Urinary bladder (tissue), 4 donors: ENCODE measurements at places on chromosomes 1 and 21. TPM values are rescaled to one million over a fixed set of nuclear protein-coding genes. Genes with fewer than 3 reads are reported as not detected.

GRCh38 chr1:195005338-195005737, 1602.9 kb downstream of the KCNT2 start:
- no peak for DNase-seq

OLIG2 gene
- not detected for polyA plus RNA-seq

DDAH1 gene
- polyA plus RNA-seq = 12.3 TPM

KCNJ6 gene
- polyA plus RNA-seq = 0.03 TPM

DNA sequence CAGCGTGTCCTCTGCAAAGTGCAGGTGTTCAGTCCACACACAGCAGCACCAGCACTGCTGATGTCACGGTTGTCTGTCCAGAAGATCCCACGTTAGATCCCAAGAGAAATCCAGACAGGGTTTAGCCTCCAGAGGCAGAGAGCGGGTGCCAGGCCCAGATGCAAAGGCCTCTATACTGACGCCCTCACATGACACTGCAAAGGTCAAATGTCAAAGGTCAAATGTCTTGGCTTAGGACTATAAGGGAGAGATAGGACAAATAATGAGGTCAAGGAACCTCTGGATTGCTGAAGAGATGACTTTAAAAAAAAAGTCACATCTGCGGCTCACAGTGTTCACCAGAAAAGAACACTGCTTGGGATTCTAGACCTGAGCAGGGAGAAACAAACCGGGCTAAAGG, 101.5 kb downstream of the COLGALT2 start:
- no peak for DNase-seq

LCE1C gene
- polyA plus RNA-seq = not detected

- no peak for DNase-seq
Observed at GRCh38 chr1:39657402-39657801, 14.5 kb downstream of the NT5C1A start.

DNA sequence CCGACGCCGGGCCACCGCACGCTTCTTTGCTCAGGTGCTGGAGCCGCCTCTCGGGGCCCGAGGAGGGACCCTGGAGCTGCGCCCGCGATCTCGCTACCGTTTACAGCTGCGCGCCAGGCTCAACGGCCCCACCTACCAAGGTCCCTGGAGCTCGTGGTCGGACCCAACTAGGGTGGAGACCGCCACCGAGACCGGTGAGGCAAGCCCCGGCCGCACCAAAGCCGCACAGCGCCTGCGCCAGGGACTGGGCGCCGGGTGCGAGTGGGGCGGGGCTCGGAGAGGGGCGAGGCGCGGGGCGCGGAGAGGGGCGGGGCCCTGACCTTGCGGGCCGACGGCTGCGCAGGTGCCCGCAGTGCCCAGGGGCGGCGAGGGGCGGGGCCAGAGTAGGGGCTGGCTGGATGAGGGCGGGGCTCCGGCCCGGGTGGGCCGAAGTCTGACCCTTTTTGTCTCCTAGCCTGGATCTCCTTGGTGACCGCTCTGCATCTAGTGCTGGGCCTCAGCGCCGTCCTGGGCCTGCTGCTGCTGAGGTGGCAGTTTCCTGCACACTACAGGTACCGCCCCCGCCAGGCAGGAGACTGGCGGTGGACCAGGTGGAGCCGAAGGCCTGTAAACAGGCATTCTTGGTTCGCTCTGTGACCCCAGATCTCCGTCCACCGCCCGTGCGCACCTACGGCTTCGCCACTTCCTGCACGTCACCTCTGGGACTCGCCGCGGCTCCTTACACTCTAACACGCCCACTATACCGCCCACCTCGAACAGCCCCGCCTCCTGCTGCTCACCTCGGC, 9.8 kb upstream of the CDC20 start:
- DNase-seq = no peak

CFAP107 gene
- polyA plus RNA-seq = not detected

GRCh38 chr1:93958726-93959100, 49.5 kb upstream of the GCLM start:
- no peak for DNase-seq

DNA sequence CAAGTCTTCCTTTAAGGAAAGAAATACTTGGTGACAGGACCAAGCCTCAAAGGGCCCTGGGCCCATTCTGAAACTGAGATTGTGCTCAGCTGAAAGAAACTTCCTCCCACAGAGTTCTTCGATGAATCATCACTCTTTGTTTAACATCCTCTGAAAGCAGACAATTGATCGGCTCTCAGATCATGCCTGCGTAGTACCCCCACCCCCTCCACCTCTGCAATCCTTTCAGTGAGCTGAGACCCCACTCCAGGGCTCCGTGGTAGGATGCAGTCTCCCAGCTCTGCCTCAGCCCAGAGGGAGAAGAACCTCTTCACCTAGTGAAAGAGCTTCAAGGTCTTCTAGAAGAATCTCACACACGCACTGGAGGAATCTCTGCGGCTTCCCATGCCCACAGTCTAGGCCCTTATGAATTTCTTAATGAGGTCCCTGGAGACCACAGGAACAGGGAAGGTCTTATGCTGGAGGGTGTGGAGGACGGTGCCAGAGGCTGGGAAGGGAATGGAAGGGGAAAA, 104.9 kb upstream of the SOD1 start:
- no peak for DNase-seq

DNA sequence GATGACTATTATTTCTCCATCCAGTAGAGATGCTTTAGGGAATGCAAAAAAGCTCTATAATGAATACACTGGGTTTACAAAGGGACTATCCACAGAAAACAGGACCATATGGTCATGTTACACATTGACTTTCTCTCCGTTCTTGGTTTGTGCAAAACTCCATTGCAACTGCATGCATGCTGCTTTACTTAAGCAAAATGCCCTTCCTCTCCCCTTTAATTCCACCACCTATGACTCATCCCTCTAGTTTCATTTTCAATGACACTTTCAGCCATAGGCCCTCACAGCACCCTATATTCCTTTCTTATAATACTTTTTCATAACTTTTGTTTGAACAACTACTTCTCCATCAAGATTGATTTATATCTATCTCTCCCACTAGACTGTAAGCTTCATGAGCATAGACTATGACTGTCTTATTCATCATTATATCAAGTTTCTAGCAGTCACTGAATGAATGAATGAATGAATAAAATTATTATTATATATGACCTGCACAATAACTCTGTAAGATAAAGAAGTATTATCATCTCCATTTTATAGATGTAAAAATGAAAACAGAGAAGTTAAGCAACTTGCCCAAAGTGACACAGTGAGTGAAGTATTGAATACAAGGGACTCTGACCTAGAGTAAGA, 248.9 kb downstream of the PLPP3 start:
- DNase-seq = no peak

GRCh38 chr1:89822109-89822962, 1.5 kb downstream of the LRRC8D start:
- DNase-seq = no peak

C1orf87 gene
- not detected for polyA plus RNA-seq

DNA sequence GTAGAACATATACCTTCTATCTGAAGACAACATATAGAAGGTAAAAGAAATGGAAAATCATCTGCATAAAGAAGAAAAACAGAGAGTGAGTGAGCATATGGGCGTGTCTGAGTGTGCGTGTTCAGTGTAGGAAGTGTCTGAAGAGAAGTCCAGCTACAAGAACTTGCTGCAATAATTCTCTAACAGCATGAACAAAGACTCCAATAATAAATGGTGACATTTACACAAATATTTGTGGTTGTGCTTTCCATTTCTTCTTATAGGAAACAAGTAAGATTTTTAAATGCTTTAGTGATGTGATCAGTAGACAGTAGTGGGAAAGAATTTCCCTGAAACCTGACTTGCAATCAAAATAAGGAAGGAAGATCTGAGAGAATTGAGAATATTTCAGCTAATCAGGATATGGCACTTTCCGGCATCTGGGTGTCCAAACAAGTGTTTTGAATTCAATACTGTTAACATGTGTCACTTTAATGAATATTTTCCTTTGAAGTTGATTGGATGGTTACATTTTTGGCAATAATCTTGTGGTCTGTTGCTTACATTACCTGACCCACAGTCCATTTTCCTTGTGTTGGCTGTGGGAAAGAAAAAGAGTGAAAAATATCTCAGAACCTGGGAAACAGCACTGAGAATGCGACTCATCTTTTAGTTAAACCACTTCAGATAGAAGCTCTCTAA, 154.0 kb downstream of the TGFB2 start:
- no peak for DNase-seq

OR6N1 gene
- polyA plus RNA-seq = not detected

DNA sequence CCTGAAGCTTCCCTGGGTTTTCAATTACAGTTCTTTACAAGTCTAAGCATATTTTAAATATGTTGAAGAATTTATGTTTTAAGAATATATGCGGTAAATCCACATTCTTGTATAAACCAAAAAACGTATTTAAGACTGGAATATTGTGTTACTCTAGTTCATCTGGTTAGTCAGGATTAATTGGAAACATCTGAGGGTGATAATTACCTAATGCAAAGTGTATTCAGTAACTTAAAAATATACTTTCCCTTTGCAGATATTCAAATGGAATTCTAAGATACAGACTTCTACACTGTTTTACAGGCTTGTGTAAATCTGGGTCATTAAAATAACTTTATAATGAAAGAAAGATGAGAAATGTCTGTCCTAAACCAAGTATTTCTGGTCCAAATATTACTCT, 302.0 kb downstream of the VAV3 start:
- no peak for DNase-seq

EVA1B gene
- 74.7 TPM for polyA plus RNA-seq

- DNase-seq = no peak
Observed at GRCh38 chr1:193340331-193340730, 153.9 kb upstream of the B3GALT2 start.

- DNase-seq = no peak
Observed at GRCh38 chr1:161836018-161836417, 69.9 kb downstream of the ATF6 start.

- DNase-seq = no peak
Observed at GRCh38 chr21:41691205-41692184, 75.4 kb downstream of the RIPK4 start.

DNA sequence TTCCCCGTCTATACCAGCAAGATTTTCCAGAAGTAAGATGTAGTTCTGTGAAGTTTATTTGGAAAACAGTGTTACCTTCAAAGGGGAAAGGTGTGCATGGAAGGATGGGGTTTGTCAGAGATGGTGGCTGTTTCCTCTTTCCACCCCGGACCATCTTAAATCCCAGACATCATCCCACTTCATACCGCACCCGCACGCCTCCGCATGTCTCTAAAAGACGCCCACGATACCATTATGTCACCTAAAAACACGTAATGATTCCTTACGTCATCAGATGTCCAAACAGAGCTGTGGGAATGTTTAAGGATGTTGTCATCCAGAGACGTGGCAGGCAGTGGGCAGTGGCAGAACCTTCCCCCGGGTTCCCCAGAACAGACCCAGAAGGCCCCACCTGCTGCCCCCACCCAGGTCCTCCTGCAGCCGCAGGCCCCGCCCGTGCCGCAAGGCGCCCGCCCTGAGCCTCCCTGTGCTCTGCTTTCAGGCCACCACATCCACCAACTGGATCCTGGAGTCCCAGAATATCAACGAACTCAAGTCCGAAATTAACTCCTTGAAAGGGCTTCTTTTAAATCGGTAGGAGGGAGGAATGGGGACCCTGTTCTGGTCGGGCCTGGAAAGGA, 152.2 kb downstream of the PEX14 start:
- no peak for DNase-seq

DNA sequence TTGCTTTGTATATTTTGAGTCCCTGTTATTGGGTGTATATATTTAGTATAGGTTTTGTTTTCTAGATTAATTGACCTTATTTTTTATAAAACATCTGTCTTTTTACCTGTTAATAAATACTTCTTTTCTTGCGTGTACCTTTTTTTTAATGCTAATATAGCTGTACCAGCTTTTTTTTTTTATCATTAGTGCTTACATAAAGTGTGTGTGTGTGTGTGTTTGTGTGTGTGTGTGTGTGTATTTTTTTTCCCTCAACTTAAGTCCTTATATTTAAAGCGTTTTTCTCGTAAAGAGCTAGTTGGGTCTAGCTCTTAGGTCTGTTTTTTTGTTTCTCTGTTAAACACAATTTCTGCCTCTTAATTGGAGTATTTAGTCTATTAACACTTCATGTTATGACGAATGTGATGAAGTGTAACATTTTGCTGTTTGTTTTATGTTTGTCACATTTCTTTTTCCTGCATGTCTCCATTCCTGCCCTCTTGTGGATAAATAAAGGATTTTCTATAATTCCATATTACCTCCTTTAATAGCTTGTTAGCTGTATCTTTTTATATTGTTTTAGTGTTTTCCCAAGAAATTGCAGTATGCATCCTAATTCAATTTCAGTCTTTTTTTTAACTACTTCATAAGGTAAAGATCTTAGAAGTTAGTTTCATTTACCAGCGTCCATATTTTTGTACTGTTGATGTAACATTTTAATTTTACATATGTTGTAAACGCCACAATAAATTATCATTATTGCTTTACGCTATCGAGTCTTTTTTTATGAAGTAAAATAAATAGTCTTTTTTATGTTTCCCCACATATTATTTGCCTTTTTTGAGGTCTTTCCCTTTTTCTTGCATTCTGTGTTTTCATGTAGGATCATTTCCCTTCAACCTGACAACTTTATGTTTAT, 4.3 kb downstream of the PRMT2 start:
- no peak for DNase-seq

TENT5C gene
- polyA plus RNA-seq = 2.3 TPM

- DNase-seq = no peak
Observed at GRCh38 chr1:247330548-247331171, 1.0 kb downstream of the ZNF496 start.

ASPM gene
- polyA plus RNA-seq = 0.11 TPM

TEX35 gene
- polyA plus RNA-seq = not detected

LAPTM5 gene
- polyA plus RNA-seq = 99.9 TPM

- no peak for DNase-seq
Observed at GRCh38 chr1:25193229-25193628, 39.1 kb downstream of the SYF2 start.

- DNase-seq = no peak
Observed at GRCh38 chr1:117615474-117615873, 9.6 kb downstream of the TENT5C start.

DNA sequence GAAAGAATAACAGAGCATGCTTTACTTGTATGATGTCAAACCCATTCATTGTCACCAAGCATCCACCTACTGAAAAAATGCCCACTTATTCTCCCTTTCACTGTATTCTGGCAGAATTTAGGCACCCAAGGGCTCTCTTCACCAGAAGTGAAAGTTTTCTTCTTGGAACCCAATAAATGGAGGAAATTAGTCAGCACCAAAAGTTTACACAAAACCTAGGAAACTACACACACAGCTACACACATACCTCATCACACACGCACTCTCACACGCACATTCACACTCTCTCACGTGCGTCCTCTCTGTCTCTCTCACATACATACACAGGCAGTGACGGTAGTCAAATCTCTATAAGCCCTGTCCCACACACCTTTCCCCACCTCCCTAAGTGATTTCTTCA, 37.6 kb downstream of the MCOLN2 start:
- DNase-seq = no peak

GRCh38 chr1:86955678-86956077, 41.2 kb downstream of the HS2ST1 start:
- DNase-seq = no peak

GRCh38 chr1:39490596-39491145, 765 bp upstream of the BMP8A start:
- no peak for DNase-seq

- DNase-seq = no peak
Observed at GRCh38 chr1:229984992-229985612, 81.9 kb upstream of the GALNT2 start.
